Inflammatory macrophage (primary cell): ENCODE measurements at places on chromosomes 7 and 10.

DNA sequence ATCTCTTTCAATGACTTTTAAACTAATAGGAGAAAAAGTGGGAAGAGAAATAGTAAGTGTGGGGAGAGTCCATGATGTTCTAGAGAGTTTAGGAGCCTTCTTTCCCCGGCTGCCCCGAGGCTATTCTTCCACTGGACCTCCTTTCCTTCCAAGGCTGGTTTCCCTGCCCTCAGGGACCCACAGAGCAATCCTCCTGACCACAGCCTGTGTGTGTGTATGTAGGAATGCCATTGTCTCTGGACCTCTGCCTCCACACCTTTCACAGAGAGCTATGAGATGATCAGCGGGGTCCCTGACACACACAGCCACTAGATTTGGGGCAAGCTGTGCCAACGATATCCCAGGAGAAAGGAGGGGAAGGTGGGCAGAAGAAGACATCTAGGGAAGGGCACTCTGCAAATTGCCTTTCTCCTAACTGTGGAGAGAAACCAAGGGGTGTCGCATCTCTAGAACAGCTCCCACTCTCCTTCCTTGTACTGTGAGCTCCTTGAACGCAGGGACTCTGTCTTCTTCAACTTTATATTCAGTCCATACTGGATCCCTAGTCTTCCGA, 13.3 kb upstream of the CHCHD3 start:
- no peak for DNase-seq

DNA sequence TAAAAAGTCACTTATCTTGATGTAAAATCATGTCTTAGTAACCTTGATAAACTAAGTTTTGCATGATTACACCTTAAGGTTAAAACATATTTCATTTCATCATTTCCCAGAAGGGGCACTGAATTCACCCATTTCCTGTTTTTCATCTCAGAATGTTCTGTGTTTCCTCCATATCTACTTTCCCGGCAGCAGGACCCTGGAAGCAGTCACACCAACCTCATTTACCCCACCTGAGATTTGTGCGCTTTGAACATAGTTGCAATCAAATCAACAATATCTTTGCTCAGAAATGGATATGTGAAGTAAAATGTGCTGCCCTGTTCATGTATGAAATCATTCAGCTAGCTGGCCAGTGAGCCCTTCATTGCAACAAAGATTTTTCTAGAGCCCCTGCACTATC, 46.8 kb downstream of the IKZF1 start:
- DNase-seq, result no peak

- DNase-seq, result no peak
Measured at GRCh38 chr7:98027342-98028033, 37.5 kb upstream of the OCM2 start.

DNA sequence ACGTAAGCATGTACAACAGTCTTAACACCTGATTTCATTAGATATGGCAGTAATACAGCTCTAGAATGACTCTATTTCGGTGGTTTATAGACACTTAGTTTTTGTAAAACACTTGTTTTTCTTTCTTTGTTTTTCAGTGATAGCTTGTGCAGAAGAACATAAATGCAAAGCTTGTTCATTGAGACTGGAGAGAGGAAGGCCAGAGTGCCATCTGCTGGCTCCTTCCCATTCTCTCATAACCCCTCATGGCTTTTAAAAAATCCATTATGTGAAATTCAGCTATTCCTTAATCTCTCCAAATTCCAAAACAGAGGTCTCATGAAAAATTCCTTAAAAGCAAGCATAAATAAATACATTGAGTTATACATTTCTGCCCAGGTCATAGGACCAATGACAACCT, 76.3 kb downstream of the CACNB2 start:
- DNase-seq, result no peak

- DNase-seq, result peak; percentile 29
Measured at GRCh38 chr7:16753932-16754855, 639 bp downstream of the TSPAN13 start.

DNA sequence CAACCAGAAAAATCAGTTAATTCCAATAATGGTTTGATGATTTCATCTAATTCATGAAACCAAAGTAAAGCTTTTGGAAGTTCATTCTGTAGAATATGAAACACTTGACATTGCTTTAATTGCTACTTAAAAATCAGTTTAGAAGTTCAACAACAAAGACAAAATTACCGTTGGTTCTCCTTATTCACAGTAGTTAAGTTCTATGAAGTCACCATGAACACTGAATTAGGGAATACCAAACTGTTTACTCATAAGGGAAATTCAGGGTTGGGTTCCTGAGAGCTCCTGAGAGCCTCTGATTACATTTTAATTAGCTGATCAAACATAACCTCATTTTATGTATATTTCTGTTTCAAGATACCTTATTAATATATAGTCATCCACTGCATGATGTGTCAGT, 46.2 kb downstream of the ZNF438 start:
- DNase-seq, result no peak

- no peak for DNase-seq
Measured at GRCh38 chr7:98229441-98229840, 18.2 kb downstream of the BHLHA15 start.

GRCh38 chr7:16586081-16586874, 59.3 kb downstream of the ANKMY2 start:
- DNase-seq, result no peak

DNA sequence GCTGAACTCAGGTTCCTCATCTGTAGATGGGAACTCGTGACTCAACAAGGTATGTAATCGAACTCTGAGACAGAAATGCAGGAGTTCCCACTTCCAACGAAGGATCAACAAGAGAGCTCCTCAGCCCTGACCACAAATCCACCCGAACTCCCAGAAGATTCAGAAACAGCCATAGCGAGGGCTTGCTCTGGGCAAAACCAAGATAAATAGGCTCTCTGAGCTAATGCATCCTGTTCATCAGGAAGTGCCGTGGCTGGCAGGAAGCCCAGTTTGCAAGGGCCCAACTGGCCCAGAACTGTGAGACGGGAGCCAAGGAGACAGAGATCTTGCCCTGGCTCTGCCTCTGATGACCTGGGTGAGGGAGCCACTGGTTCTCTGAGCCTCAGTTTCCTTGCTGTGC, 141.7 kb upstream of the PFKP start:
- DNase-seq, result peak; percentile 9

- no peak for DNase-seq
Measured at GRCh38 chr10:88216976-88217375, 353.6 kb downstream of the PTEN start.

DNA sequence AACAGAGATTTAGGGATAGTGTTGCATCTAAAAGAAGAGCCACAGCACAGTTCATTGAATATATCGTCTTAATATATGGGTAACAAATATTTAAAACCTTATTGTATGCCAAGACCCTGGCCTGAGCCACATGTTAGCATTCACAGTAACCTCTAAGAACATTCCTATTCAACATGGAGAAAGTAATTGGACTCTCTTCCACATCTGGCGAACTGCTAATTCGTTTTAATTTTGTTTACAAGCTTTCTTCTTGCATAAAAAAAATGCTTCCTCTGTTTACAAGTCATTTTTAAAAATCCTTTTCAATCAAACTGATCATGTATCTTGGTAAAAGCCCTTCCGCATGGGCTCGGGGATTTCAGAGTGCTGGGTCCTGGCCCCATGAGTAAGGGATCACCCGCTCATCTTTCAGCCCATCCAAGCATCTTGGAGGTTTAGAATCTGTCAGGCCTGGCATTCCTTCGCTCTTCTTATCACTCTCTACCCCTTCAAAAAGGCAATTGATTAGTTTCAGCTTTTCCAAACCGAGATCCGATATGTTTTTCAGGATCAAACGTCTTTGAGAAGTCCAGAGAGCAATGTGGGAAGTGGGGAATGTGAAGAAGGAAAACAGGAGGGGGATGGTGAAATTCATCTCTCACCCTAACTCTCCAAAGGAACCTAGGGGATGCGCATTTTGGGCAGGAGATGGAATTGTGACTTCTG, 7.3 kb downstream of the TWIST1 start:
- DNase-seq, result no peak

GRCh38 chr7:67364441-67365017, 367.9 kb downstream of the TYW1 start:
- no peak for DNase-seq

GRCh38 chr10:126538439-126539135, 131.9 kb downstream of the C10orf90 start:
- DNase-seq, result no peak

GRCh38 chr10:23191764-23192711, at the start of gene PTF1A:
TSS of gene PTF1A (plus strand) at chr10:23192312. CDS start at chr10:23192531, 219 bp downstream.
- DNase-seq, result no peak

DNA sequence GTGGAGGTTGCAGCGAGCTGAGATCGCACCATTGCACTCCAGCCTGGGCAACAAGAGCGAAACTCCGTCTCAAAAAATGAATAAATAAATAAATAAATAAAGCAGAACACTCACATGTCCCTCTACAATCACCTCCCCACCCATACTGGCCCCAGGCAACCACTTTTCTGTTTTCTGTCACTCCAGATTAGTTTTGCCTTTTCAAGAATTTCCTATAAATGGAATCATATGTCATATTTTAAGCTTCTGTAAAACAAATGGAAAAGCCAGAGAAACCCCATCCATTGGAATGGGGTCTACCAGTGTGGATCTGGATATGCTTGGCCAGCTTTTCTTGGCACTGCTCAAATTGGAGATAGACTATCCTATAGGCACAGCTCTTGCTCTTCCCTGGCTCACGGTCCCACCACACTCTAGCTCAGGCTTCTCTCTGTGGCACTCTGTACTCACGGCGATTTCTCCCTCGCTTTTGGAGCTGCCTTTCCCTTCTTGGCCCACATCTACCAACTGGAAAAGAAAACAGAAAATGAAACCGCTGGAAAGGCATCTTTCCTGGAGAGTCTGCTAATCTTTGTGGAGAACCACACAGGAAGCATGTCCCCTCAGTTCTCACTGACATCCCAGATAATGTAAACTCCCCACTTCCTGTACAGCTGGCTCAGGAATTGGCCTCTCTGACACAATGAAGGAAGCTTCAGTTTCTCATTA, 210.1 kb downstream of the JCAD start:
- DNase-seq, result peak; percentile 3

- no peak for DNase-seq
Measured at GRCh38 chr10:74900297-74900696, 73.9 kb downstream of the KAT6B start.

- DNase-seq, result no peak
Measured at GRCh38 chr10:101146392-101147251, 15.5 kb downstream of the TLX1 start.

- DNase-seq, result no peak
Measured at GRCh38 chr7:149774237-149775175, 1.1 kb upstream of the ZNF467 start.

DNA sequence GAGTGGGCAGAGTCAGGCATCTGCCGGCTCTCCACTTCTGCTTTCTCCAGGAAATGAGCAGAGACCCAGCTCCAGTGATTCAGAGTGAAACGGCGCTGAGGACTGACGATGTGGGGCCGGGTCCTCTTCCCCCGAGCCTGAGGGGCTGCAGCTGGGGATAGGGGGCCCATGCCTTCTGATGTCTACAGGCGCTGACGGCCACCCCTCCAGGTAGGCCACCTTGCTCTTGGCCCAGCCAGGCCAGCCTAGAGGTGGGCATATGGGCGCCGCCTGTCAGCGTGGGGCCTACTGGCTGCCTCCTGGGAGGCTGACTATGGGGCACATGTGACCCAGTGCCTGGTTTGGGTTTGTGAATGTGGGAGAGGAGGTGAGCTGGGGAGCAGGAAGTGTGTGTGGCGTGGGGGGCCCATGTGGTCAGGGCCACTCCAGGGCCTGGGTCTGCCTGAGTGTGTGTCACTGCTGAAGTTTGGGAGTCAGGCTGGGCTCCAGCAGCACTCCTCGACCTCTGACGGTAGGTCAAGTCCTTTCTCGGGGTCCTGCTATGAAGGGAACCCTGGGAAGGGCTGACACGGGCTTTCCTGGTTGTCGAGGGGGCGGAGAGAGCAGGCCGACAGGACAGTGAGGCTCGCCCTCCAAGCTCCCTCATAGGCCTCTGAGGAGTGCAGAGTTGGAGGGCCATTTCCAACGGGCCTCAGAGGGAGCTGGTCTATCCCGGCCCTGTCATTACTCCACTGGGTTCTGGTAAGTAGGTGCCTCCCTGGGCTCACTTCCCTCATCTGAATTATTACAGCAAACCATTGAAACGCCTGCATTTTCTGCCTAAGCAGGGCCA, at the start of gene WDFY4:
TSS of gene WDFY4 (plus strand) at position 82 of the 832 bp plus-strand sequence. CDS start 24,860 bp downstream, outside the sequence.
- peak; percentile 93 for DNase-seq

GRCh38 chr10:65911151-65911835, 1014.5 kb upstream of the LRRTM3 start:
- no peak for DNase-seq

DNA sequence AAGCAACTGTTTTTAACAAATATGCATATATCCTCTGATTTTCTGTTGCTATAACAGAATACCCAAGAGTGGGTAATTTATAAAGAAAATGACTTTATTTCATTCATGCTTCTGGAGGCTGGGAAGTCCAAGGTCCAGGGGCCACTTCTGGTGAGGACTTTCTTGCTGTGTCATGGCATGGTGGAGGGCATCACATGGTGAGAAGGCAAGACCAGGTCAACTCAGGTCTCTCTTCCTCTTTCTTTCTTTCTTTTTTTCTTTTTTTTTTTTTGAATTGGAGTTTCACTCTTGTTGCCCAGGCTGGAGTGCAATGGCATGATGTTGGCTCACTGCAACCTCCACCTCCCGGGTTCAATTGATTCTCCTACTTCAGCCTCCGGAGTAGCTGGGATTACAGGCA, 303.0 kb upstream of the C7orf33 start:
- no peak for DNase-seq

- no peak for DNase-seq
Measured at GRCh38 chr7:105815576-105815975, 60.8 kb downstream of the ATXN7L1 start.

GRCh38 chr10:1009071-1009494, 16.6 kb downstream of the IDI2 start:
- no peak for DNase-seq

DNA sequence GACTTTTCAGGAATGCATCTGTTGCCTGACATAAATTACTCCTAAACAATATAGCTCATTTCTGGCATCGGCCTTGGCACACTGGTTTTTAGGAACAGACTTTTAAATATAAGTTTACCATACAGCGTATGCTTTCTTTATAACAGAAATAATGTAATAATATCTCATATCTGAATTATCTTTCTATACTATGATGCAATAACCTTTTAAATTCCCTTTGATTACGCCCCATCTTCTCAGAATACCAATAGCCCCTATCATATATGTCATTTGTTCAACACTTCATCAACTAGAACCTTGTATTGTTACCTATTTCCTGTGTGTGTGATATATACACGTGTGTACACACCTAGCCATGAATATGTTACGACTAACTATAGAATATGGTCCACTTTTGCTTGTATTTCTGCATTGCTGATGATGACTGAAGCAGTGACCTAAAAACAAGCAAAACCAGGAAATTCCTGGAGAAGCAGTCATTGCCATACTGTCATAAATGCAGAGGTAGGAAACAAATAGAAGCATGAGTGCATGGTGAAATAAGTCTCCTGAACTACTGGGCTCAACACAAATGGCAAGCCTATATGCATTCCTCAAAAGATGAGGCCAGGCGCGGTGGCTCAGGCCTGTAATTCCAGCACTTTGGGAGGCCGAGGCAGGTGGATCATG, 618.4 kb upstream of the NRP1 start:
- DNase-seq, result no peak
